ENCODE measurements at places on chromosomes 6 and 20.

GRCh38 chr6:108959972-108960582 lies 111.9 kb downstream of the ARMC2 start:
- no peak for DNase-seq

DNA sequence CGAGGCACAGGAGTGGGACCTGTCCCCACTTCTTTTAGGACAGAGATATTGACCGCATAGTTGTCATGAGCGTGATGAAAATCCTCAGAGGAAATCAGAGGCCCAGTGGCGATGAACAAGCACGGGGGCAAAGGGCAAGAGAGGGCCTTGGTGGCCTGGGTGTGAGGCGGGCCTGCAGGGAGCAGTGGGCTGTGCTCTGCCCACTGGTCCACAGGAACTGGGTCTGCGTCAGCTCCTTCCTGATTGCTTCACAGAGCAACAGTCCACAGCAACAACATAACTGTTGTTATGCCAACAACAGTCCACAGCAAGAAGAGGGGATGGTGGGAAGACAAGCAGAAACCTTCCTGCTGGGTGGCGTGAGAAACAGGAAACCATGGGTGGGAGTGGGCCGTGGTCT lies 335.6 kb downstream of the ZFAND3 start:
- DNase-seq, result no peak

DNA sequence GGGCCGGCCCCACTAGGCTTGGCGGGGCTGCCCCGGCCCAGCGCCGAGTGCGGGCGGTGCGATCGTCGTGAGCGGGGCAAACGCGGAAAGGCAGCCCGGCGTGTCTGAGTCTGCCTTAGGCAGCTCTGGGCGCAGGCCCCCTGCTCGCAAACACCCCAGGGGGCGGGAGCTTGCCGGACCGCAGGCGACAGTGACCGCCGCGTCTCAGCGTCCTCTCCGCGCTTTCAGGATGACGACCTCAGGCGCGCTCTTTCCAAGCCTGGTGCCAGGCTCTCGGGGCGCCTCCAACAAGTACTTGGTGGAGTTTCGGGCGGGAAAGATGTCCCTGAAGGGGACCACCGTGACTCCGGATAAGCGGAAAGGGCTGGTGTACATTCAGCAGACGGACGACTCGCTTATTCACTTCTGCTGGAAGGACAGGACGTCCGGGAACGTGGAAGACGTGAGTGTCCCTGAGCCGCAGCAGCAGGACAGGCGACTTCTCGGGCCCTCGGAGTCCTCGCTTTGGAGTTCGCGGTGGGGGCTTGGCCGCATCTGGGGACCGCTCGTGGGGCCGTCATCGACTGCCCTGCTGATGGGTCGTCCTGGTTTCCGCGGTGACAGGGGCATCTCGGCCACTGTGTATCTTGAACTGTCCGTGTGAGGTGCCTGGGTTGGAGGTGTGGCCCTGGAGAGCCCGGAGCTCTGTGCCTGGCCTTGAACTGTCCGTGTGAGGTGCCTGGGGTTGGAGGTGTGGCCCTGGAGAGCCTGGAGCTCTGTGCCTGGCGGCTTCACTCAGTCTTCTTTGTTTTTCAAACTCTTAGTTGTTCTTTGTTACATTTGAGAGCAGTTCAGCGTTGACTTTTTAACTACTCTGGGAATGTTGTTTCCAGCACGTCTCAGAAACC lies 786 bp downstream of the ADRM1 start:
- peak; percentile 46 for DNase-seq

DNA sequence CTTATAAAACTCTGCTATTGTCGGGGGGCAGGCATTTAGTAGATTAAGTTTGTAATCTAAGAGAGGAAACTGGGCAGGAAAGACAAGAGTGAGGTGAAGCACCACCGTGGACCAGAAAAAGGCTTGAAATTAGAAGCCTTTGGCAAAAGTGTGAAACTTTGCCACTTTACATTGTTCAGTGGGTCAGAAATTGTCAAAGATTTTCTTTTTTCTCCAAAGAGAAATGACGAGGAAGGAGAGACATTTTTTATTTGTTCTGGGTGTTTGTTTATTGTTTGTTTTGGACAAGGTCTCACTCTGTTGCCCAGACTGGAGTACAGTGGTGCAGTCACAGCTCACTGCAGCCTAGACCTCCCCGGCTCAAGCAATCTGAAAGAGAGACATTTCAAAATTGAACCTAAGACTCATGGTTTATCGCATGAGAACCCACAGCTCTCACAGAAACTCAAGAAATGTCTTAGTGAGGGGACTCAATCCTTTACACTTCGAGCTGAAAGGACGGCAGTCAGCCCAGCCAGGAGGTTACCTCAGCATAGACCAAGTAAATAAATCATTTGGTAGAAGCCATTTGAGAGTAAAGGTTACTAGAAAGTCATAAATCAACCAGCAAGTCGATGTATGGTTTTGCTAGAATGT lies 262.8 kb upstream of the TAB2 start:
- DNase-seq, result no peak

GRCh38 chr20:52242237-52243230 lies 51.0 kb upstream of the ZFP64 start:
- peak; percentile 5 for DNase-seq

DNA sequence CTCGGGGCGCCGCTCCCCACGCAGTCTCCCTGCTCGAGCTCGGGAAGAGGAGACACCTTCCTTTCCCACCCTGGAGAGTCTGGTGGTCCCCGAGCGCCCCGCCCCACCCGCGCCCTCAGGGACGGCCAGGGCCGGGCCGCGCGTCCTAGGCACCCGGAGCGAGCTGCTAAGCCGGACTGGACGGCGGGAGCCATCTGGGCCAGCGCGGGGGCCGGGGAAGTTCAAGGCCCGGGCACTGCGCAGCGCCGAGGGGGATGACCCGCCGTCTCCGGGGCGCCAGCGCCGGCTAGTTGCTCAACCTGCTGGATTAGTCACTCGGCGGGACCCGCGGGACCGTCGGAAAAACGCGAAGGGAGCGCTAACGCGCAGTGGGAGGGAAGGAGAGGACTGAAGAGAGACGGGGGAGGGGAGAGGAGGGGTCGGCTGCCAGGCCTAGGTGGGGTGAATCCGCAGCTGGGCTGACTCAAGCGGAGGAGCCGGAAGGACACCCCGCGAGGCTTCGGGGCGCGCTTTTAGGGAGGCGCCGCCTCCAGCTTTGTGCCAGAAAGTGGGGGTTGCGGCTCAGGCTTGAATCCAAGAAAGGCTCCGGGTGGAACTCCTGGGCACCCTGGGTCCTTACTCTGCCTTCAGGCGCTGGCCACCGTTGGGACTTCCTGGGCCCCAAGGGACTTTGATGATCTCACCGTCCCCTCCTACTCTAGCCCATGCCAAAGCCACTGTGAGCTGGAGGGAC lies 75.7 kb upstream of the FOXP4 start:
- DNase-seq, result peak; percentile 66

- no peak for DNase-seq
Observed at GRCh38 chr6:170087941-170088581, 202.8 kb downstream of the DLL1 start.

DNA sequence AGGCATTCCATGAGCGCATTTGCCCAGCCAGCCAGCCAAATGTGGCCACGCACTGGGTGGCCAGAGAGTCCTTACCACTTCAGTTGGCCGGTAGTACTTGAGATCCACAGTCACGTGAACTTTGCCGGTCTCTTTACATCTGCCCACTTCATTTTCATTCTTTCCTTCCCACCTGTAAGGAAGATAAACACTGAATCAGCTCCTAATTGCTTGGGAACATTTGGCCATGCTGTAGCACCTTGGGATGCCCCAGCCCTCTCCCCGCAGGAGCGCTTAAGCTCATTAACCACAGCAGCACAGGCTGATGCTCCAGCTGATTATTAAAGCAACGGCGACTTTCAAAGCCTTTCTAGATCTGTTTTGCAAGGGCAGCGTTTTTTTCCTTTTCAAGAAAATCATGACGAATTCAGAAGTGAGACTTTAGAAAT lies 116.6 kb downstream of the FOXC1 start:
- peak; percentile 26 for DNase-seq

GRCh38 chr20:33567949-33568348 lies 78.1 kb downstream of the CBFA2T2 start:
- no peak for DNase-seq

DNA sequence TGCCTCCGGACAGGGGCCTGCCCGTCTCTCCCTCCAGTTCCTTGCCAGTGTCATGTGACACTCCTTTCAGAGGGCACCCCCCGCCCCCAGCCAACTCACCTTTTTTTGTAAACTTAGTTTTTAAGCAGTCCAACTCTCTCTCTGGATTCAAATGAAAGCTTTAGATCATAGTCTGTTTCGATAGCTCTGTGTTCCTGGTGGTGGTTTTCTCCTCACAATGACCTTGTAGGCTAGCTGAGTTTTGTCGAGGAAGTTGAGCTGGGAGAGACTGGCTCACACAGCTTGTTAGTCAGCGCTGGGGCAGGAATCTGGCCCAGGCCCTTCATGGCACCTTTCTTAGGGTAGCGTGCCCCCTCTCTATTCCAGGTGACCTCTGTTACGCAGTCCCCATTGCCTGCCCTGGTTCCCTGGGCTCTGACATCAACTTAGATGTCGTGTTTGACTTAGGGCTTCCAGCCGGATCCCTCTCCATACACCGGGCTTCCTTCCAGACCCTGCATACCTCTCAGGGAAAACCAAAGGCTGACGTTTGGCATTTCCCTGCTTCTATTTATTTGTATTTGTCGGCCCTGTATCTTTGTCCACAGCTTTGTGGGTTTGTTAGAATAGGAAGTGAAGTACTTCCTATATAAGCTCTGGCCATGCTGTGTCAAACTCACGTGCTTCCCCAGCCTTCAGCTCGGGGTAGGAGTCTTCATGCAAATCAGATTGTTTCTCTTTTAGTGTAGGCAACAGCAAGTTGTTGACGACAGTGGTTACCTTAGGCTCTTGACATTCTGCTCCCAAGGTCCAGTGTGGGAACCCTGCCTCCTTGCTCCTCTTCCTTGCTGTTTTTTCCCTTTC lies 12.7 kb downstream of the IGF2R start:
- DNase-seq, result peak; percentile 89

GRCh38 chr6:168536665-168537539 lies 95.9 kb downstream of the SMOC2 start:
- DNase-seq, result no peak

GRCh38 chr20:53883098-53883911 lies 187.1 kb downstream of the BCAS1 start:
- peak; percentile 81 for DNase-seq

DNA sequence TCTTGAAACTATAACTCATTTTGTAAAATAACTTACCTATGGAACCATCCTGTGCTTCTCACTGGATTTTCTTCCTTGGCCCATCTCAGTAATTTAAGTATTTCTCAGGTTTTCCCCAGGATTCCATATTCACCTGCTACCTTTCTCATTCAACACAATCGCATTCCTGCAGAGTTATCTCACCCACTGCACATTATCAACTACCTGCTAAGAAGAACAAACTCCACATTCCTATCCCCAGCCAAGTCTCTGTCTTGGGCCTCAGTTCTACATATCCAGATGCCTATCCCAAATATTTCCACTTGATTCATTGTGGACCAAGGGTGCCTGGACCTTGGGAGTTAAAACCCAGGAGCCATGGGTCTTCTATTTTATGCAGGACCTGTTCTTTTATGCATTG lies 60.2 kb upstream of the KCNQ5 start:
- no peak for DNase-seq

GRCh38 chr20:62409931-62410745 lies 3.1 kb upstream of the CABLES2 start:
- peak; percentile 50 for DNase-seq

DNA sequence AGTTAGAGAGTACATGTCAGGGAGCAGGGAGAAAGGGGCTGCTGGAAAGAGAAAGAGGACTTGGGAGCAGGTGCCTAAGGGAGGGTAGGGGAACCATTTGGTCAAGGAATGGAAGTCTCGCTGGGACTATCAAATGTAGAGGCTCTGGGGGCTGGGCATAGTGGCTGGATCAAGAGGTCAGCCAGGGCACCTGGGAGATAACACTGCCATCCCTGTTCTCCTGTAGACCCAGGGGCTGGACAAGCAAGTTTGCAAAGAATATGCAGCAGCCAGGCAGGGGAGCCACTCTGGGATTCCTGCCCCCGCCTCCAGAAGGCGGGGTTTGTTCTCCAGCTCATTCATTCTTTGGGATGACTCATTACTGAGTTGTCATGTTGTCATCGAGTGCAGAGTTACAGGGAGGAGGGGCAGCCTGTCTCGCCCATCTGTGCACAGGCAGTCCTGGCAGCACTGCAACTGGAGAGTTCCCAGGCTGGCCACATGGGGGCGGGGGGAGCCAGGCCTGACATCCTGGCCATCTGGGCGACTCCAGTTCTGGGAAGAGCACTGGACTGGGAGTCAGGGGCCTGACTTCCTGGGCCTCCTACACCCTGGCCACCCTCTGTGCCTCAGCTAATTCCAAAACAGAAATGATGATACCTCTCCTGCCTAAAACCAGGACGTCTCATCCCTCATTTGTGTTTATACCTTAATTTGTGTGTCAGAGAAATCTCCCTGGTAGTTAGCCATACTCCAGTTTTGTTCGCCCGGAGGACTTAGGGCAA lies 28.2 kb upstream of the ZFAND3 start:
- DNase-seq, result peak; percentile 98

- DNase-seq, result peak; percentile 66
Observed at GRCh38 chr6:167678102-167679101, 148.3 kb upstream of the AFDN start.

DNA sequence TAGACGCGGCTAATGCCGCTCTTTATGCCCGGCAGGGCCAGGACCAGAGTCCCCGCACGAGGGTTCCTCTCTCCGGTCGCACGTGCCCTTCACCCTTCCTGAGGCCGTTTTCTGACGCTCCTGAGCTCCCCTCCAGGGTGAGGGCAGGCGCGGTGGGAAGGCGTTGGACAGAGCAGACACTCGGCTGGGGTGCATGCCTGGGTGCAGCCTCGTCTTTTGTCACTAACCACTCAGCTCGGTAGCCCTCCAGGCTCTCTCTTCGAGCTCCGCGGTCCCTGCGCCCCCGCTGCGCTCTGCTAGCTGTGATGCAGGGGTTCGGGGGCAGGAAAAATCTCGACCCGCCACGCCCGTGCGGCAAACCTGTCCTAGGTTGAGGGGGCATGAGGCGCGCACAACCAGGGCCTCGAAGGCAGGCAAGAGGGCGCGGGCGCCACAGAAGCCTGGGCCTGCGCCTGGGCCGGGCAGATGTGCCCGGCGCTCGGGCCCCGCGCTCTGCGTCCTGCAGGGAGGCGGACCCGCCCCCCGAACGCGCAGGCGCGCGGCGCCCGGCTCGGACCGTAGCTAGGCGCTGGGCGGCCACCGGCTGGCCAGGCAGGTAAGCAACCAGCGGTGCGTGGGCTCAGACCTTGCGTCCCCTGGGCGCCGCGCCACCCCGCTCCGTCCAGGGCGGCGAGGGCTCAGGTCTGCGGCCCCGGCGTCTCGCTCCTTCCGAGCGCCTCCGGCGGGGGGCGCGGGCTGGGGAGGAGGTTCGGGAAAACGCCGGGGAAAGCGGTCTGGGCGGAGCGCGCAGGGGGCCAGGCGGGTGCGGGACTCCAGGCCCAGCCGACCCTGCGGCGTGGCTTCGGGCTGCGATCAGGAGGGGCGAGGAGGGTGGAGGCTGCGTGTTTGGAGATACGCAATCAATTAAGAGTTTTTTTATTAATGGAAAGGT lies at the start of gene L3MBTL1:
Gene L3MBTL1, plus strand, starts transcription at position 548 of the 931 bp plus-strand sequence. CDS start 5,807 bp downstream, outside the sequence.
- peak; percentile 78 for DNase-seq

Measured in astrocyte of the hippocampus (primary cell).